ENCODE measurements at places on chromosomes 1 and 21. TPM values are rescaled to one million over a fixed set of nuclear protein-coding genes. Genes with fewer than 3 reads are reported as not detected.

GRCh38 chr1:5901841-5902240 lies 90.4 kb downstream of the NPHP4 start:
- no peak overlapping the region for H3K27ac ChIP-seq
- H3K36me3 ChIP-seq: no peaks in the 10 kb centered on the region
- no peaks in the 10 kb centered on the region for H3K27me3 ChIP-seq
- DNase-seq: no peak

DNA sequence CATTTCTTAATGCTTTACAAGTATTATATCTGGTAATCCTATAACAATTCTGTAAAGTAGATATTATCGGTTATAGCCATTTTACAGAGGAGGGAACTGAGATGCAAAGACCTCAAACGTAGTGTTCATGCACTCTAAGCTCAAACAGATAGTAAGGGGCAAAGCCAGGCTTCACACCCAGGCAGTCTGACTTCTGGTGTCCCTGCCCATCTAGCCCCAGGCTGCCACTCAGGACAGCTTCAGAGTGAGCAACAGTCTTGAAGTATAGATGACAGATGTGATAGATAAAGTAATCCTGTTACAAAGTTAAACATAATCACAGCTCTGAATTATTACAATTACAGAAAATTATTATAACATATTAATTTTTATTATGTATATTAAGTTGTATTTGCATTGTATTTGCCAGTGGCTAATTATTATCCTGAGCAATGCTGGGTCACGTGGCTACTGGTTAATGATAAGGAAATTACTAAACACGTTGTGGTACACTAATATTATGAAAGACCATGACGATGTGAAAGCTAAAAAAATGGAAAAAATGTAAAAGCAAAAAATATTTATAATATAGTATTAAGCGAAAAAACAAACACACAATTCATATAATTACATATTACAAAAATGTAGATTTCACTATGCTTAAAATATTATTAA lies 6.1 kb upstream of the TRAF3IP3 start:
- no peak overlapping the region for H3K27ac ChIP-seq
- H3K4me3 ChIP-seq: no peak overlapping the region
- H3K27me3 ChIP-seq: no peaks in the 10 kb centered on the region
- H3K36me3 ChIP-seq: no peaks in the 10 kb centered on the region

DNA sequence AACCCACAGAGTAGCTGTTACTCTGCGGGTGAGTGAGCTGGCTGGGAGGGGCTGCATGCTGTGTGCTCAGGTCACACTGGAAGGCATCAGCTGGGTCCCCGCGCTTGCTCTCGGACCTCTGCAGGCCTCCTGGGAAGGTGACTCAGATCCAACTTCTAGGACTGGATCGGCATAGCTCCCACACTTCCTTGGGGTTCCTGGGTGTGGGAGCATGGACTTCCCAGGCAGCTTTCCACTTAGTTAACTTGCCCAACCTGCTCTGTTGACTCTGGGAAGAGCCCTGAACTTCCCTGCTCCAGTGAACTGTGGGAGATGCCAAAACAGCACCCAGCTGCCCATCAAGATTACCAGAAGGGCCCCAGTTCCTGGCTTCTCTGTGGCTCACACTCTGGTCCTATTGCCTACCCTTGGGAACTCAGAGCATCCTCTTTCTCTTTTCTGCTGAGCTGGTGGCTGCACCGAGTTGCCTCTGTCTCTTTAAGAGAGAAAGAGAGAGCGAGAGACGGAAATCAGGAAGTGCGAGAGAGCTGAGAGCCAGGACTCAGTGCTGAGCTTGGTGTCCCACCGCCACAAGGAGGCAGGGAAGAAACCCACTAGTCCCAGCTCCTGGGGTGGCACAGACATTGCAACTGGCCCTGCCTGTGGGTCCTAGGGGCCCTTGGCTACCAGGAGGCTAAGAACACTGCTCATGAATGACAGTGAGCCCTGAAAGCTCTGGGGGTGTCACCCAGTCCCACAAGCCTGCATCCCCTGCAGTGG lies at the start of gene IKBKE:
IKBKE (plus strand) TSS at position 544 of the 759 bp plus-strand sequence. CDS start 2,752 bp downstream, outside the sequence.
- no peak for DNase-seq
- H3K27me3 ChIP-seq: no peaks in the 10 kb centered on the region
- no peaks in the 10 kb centered on the region for H3K36me3 ChIP-seq

Gene DCST2
- total RNA-seq: 1.6 TPM

DNA sequence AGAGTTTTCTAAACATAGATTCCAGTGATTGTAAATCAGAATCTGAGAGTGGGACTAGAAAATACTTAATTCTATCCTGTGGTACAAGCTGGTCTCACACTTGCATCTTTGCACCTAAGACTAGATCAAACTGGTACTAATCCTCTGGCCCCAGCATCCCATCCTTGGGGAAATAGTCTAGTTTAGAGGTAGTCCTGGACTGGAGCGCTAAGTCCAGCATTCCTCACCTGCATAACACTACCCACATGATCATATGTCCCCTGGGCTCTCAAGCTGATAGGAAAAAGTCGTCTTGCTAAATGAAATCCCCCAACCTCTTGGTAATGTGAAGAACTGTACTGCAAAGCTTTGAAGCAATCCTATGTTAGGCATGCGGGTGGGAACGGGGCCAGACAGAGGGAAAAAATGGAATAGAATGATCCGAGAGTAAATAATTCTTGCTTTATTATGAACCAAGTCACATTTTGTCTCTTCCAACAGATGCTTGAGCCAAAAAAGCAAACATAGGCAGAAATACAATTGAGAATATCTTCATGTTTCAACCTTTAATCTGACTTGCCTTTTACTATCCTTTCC lies 4.8 kb downstream of the COX20 start:
- no peak overlapping the region for H3K27ac ChIP-seq
- no peak overlapping the region for H3K4me3 ChIP-seq
- DNase-seq: no peak
- no peaks in the 10 kb centered on the region for H3K36me3 ChIP-seq
- H3K27me3 ChIP-seq: no peaks in the 10 kb centered on the region
- H3K4me1 ChIP-seq: no peaks in the 10 kb centered on the region

DNA sequence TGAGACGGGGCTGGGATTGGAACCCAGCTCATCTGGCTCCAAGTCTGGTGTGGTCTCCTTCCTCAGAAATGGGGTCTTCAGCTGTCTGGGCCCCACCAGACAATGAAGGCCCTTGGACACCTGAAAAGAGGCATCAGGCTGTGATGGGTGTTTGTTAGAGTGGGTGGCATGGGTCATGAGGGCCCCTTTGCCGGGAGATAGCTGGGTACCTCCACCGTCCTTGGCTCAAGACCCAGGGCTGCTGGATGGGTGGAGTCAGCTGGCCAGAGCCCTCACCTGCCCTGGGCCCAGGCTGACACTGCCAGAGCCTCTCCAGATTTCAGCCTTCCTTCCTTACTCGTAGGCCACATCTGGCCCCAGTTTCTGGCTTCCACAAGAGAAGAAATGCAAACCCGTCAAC lies 13.4 kb upstream of the TTC22 start:
- H3K27me3 ChIP-seq: no peaks in the 10 kb centered on the region
- DNase-seq: no peak
- H3K4me3 ChIP-seq: no peak overlapping the region

GRCh38 chr1:20192364-20192763 lies 6.0 kb upstream of the PLA2G2C start:
- H3K27me3 ChIP-seq: no peaks in the 10 kb centered on the region
- H3K4me3 ChIP-seq: no peak overlapping the region
- no peaks in the 10 kb centered on the region for H3K36me3 ChIP-seq

Gene SUSD4
- not detected for total RNA-seq

- DNase-seq: no peak
- no peak overlapping the region for H3K27ac ChIP-seq
- no peaks in the 10 kb centered on the region for H3K27me3 ChIP-seq
These were observed 27.0 kb downstream of the PLPP3 start for GRCh38 chr1:56552349-56552748.

Gene GLIS1
- not detected for total RNA-seq

DNA sequence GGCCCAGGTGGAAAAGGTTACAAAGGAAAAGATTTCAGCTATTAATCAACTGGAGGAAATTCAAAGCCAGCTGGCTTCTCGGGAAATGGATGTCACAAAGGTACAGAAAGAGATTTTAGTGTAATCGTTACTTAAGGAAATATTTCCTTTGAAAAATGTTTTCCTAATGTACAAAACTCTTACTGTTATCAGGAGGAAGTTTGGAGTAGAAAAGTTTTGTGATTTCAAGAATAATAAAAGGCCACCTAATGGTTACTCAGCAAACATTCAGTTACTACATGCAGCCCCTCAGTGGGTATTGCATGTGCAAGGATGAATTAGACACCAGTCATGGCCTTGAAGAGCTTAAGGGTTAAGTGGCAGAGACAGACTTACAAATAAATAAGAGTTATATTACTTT lies 85.2 kb downstream of the SDCCAG8 start:
- no peaks in the 10 kb centered on the region for H3K4me1 ChIP-seq
- no peak for DNase-seq
- no peaks in the 10 kb centered on the region for H3K27me3 ChIP-seq
- H3K4me3 ChIP-seq: no peak overlapping the region
- no peak overlapping the region for H3K27ac ChIP-seq

- H3K4me3 ChIP-seq: peak overlapping the region; percentile 28
- no peaks in the 10 kb centered on the region for H3K4me1 ChIP-seq
- peak; percentile 60 for DNase-seq
- H3K36me3 ChIP-seq: no peaks in the 10 kb centered on the region
- H3K27me3 ChIP-seq: no peaks in the 10 kb centered on the region
- peak overlapping the region; percentile 34 for H3K27ac ChIP-seq
These were observed 49.7 kb downstream of the RASSF5 start for GRCh38 chr1:206556750-206557635.

- H3K27ac ChIP-seq: no peak overlapping the region
- H3K36me3 ChIP-seq: no peaks in the 10 kb centered on the region
- peak; percentile 28 for DNase-seq
- no peak overlapping the region for H3K4me3 ChIP-seq
- H3K4me1 ChIP-seq: no peaks in the 10 kb centered on the region
These were observed 115.9 kb downstream of the HIVEP3 start for GRCh38 chr1:41802532-41803501.

DNA sequence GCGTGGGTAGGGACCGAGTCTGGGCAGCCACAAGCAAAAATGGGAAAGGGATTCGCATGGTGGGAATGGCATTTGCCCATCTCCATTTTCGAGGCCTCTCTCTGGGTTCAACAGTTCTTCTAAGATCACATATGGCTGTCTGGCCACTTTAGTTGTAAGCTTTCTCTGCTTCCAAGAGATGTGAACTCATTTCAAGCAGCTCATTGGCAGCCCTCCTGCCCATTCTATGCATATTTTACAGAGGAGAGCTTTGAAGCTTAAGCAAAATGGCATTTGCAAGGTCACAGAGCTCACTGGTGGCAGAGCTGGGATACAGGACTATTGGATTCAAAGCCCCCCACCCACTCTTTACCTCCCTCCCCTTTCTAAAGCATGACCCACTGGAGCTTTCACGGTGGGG lies 93.7 kb downstream of the HHIPL2 start:
- no peaks in the 10 kb centered on the region for H3K4me1 ChIP-seq
- no peak for DNase-seq
- H3K4me3 ChIP-seq: no peak overlapping the region
- H3K36me3 ChIP-seq: no peaks in the 10 kb centered on the region

- H3K27ac ChIP-seq: no peak overlapping the region
- H3K4me1 ChIP-seq: no peaks in the 10 kb centered on the region
- no peaks in the 10 kb centered on the region for H3K36me3 ChIP-seq
- no peak overlapping the region for H3K4me3 ChIP-seq
These were observed 115.8 kb downstream of the PLPPR5 start for GRCh38 chr1:98888869-98889268.

DNA sequence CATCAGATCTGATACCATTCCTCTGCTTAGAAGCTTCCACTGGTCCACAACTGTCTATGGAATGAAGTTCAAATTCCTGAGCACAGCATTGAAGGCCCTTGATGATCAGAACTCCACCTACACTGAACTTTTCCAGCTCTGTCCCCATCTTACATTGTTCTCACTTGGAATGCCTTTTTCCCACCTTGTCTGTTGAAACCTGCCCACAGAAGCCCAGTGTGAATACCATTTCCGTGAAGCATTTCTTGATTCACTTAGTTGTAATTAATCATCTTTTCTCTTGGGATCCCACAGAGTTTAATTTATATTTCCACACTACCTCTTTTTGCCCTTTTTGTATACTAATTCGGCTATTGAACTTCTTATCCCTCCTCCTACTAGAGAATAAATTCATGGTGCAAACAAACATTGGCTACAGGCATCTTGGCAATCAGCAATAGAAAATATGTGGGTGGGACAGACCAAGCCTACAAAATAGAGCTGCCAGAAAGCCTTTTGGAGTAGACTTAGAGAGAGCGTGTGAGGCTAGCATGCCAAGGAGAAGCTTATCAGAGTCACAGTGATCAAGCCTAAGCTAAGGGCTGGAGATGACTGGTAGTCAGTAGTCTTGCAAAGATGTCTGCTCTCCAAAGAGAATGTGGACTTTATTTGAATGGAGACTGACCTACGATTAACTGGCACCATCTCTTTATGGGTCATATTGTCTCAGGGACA lies 26.1 kb downstream of the NHLH2 start:
- H3K27ac ChIP-seq: no peak overlapping the region
- H3K27me3 ChIP-seq: no peaks in the 10 kb centered on the region
- no peaks in the 10 kb centered on the region for H3K36me3 ChIP-seq
- no peaks in the 10 kb centered on the region for H3K4me1 ChIP-seq
- no peak overlapping the region for H3K4me3 ChIP-seq
- DNase-seq: no peak

DNA sequence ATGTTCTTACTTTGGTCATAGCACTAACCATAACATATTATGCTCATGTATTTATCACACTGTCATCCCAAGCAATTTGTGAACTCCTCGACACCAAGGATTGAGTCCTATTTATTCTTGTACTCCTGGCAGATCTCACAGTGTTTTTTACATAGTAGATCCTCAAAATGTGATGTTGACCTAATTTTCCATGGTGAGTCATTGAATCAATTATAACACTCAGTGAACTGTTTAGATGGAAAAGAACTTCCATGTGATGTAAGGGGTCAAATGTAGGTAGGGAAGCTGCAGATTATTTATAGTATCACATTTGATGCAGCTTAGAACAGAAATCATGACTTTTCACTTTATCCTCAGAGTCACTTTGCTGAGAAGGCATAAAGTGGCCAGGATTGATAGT lies 281.9 kb upstream of the ADAMTS5 start:
- H3K4me3 ChIP-seq: no peak overlapping the region
- DNase-seq: no peak
- H3K4me1 ChIP-seq: no peaks in the 10 kb centered on the region
- H3K36me3 ChIP-seq: no peaks in the 10 kb centered on the region
- H3K27ac ChIP-seq: no peak overlapping the region

GRCh38 chr1:117076648-117077047 lies 16.5 kb downstream of the TTF2 start:
- H3K27ac ChIP-seq: no peak overlapping the region
- DNase-seq: no peak
- no peaks in the 10 kb centered on the region for H3K27me3 ChIP-seq
- no peak overlapping the region for H3K4me3 ChIP-seq
- H3K4me1 ChIP-seq: no peaks in the 10 kb centered on the region

DNA sequence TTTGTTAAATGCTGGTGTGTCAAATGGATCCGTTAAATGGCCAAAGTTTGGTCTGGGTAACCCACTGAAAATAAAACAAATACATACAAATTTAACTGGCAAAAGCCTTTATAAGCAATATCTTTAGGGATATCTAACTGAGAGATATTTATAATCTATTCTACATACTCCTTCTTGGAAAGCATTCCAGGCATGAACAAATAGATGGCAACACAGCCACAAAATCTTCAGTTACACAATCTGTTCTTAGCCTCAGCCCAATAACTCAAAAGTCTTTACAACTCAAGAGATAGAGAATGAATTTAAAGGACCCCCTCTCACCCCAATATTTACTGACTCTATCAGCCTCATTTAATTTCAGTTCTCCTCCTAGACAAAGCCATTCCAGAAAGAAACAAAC lies 58.7 kb downstream of the NRDC start:
- H3K27ac ChIP-seq: no peak overlapping the region
- no peaks in the 10 kb centered on the region for H3K36me3 ChIP-seq
- no peak for DNase-seq
- H3K4me3 ChIP-seq: no peak overlapping the region

Gene WNT9A
- 2.4 TPM for total RNA-seq

Gene PLEKHN1
- total RNA-seq: not detected

Gene BNIPL
- total RNA-seq: not detected

Gene NBPF4
- total RNA-seq: not detected
